ENCODE measurements at places on chromosomes 3 and 15. TPM values are rescaled to one million over a fixed set of nuclear protein-coding genes. Genes with fewer than 3 reads are reported as not detected.

The GPR156 gene
- 0.17 TPM for total RNA-seq

The FILIP1L gene
- 116 TPM for total RNA-seq

The LRRIQ4 gene
- not detected for total RNA-seq

The CFAP44 gene
- total RNA-seq = 3.2 TPM

The TYRO3 gene
- total RNA-seq = 3.1 TPM

The NAALADL2 gene
- total RNA-seq = 3.1 TPM

The MAP2K5 gene
- total RNA-seq = 7.7 TPM

The REC114 gene
- not detected for total RNA-seq

DNA sequence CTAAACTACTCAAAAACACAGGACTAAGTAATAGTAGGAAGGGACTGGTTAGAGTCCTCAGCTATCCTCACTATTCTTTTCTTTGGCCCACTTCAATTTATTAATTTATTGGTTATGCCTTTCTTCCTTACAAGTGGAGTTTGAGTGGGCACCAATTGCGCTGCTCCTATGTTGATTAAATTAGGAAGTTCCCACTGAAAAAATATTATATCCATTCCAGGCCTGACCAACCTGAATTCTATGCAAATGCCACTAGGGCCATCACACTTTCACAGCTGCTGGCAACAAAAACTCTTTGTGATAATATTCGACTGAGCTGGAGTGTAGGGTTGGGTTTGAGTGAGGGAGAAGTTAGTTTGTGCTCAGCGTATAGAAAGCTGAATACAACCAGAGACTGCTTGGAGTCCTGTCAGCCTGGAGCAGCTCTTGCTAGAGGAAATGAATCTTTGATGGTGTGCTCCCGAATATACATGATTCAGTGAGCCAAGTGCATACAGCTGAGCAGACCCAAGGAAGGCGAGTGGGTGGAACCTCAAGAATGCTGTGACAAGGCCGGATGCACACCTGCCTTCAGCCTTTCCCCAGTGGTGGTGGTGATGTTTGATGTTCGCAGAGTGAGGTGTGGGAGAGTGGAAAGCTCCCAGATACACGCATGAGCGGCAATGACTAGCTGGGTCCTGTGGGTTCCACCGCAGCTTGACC, 1.5 kb downstream of the ARHGEF3 start:
- no peaks in the 10 kb centered on the region for H3K27me3 ChIP-seq
- H3K36me3 ChIP-seq = no peaks in the 10 kb centered on the region
- no peak for ATAC-seq

DNA sequence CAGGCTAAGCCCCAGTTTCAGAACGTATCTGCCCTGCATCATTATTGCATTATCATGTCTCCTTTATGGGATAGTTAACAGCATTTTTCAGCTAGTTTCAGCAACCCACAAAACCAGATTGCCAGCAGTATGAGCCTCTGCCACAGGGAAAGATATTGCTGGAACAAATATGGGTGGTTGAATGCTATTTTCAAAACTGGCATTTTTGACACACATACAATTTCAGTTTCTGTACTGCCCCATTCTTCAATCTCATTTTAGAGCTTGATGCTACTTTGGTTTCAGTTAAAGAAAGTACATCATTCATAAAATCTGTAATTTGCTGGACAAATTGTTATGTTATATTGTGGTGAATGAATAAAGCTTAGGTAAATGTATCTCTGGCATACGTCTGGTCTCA, 1037.5 kb downstream of the NAALADL2 start:
- no peak overlapping the region for H3K27ac ChIP-seq
- no peaks in the 10 kb centered on the region for H3K27me3 ChIP-seq
- H3K4me3 ChIP-seq = no peak overlapping the region
- no peak for ATAC-seq

DNA sequence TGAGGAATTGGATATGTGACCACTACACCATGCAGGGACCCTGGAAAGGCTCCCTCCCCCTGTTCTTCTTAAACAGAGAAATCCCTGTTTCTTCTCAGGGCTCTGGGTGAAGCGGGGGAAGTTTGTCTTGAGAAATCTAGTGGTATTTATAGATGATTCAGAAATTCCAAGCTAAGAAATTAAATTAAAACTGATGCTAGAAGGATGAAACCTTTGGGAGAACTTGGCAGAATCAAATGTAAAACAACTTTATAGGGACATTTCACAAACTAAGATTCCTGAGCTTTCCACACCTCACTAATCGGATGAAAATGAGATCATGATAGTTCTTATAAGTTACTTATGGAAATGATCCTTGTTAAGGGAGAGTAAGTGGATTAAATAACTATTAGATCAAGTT, 54.2 kb downstream of the FBXL2 start:
- H3K27me3 ChIP-seq = no peaks in the 10 kb centered on the region
- H3K4me3 ChIP-seq = no peak overlapping the region
- H3K36me3 ChIP-seq = no peaks in the 10 kb centered on the region
- no peaks in the 10 kb centered on the region for H3K4me1 ChIP-seq
- no peak for ATAC-seq

GRCh38 chr3:135891121-135891520, 74.4 kb upstream of the PPP2R3A start:
- no peak overlapping the region for H3K27ac ChIP-seq
- no peaks in the 10 kb centered on the region for H3K27me3 ChIP-seq
- H3K4me1 ChIP-seq = no peaks in the 10 kb centered on the region
- H3K4me3 ChIP-seq = no peak overlapping the region

DNA sequence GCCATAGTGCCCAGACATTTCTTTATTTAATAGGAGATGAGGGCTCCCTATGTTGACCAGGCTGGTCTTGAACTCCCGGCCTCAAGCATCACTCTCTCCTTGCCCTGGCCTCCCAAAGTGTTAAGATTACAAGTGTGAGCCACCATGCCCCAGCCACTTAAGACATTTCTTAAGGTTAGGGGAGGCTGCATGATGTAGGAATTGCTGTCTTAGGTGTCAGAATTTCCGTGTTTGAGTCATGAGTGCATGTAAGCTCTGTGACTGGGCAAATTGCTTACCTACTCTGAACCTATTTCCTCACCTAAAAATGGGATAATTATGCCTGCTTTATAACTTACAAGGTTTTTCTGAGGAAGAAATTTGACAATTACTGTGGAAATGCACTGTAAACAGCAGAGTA, 34.2 kb upstream of the SIAH2 start:
- H3K4me1 ChIP-seq = no peaks in the 10 kb centered on the region
- no peak overlapping the region for H3K27ac ChIP-seq
- H3K27me3 ChIP-seq = peaks cover 16% of the 10 kb centered on the region
- H3K36me3 ChIP-seq = no peaks in the 10 kb centered on the region
- no peak for ATAC-seq
- no peak overlapping the region for H3K4me3 ChIP-seq

- H3K4me1 ChIP-seq = no peaks in the 10 kb centered on the region
- H3K36me3 ChIP-seq = no peaks in the 10 kb centered on the region
- no peak overlapping the region for H3K4me3 ChIP-seq
- no peak overlapping the region for H3K27ac ChIP-seq
- no peak for ATAC-seq
Measured at GRCh38 chr3:154334973-154335420, 10.7 kb upstream of the DHX36 start.

DNA sequence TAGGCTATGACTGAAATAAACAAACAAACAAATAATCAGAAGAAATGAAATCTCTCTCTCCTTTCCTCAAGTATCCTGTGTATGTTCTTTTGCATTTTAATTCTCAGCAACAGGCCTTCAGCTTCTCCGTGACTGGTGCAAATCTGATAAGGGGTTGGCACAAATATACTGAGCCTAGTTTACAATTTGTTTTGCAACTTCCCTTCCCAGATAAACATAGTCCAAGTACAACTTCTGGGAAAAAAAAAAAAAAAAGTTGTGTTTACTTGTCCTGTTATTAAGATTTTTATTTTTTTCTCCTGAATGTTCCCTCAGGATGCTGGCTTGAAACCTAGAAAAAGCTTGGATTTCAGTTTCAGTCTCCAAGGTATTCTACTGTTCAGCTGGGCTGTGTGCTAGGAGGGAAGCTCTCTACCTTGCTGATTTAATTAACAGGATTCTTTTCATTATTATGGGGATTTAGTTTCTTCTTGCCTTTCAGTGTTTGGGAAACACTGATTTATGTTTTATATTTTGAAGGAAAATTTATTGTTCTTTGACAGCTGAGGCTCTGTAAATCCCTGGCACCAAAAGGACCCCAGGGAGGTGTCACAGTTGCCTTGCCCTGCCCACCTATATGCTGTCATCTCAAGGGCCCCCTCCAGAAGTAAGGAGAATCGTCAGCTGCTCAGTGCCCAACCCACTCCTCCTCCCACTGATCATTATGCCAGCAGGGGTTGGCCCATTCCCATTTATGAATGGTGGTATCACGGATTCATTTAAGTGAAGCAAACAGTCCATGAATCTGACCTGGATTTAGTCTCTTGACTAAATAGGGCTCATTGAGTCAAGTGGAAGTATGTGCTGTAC, 185.2 kb downstream of the MEIS2 start:
- peak; percentile 80 for ATAC-seq
- peak overlapping the region; percentile 16 for H3K27ac ChIP-seq
- H3K4me1 ChIP-seq = peaks cover 4% of the 10 kb centered on the region
- H3K4me3 ChIP-seq = no peak overlapping the region
- no peaks in the 10 kb centered on the region for H3K36me3 ChIP-seq

DNA sequence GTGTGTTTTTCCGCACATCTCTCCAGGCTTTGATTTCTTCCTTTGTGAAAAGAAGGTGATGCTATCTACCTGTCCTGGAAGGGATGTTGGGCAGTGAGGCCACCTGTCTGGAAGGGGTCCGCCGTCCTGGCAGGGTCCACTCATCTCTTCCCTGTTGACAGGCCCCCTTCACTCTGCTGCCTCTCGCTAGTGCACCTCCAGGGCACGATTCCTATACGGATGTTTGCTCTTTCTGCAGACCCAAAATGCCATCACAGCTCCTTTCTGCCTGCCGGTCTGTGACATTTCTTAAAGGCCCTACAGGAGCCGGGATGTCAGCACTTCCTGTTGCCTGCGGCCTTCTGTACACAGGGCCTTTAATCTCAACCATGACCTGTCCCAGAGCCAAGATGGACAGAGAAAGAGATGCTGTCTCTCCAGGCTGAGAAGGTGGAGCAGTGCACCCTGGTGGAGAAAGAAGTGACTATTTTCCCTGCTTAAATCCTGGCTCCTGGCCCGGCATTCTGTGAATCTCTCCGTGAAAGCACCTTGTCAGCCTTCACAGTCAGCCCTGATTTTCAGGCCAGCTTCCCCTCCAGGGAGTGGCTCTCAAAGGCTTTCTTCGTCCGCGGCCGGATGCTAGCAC, 7.4 kb downstream of the FAM3D start:
- H3K36me3 ChIP-seq = no peaks in the 10 kb centered on the region
- no peak for ATAC-seq
- no peak overlapping the region for H3K4me3 ChIP-seq
- H3K27ac ChIP-seq = no peak overlapping the region
- H3K4me1 ChIP-seq = no peaks in the 10 kb centered on the region

DNA sequence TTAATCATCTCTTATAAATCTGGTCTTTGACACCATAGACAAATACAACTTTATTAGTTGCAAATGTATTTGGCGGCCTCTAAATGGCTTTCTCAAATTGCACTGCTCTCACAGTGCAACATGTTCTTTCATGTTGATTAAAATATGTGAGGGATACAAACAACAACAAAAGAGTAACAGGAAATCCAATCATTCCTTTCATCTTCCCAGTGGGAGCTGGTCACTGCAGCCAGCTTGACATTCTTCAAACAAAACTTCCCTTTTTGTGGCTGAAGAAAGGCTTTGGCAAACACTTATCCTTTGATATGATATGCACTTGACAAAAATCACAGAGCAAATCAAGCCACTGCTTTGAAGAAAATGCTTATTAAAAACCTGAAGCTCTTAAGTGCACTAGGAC, 973.6 kb downstream of the EPHA3 start:
- no peaks in the 10 kb centered on the region for H3K36me3 ChIP-seq
- H3K4me1 ChIP-seq = no peaks in the 10 kb centered on the region
- no peaks in the 10 kb centered on the region for H3K27me3 ChIP-seq
- H3K27ac ChIP-seq = no peak overlapping the region

GRCh38 chr3:138687236-138687635, 78.7 kb downstream of the FAIM start:
- no peaks in the 10 kb centered on the region for H3K4me1 ChIP-seq
- no peak for ATAC-seq
- no peaks in the 10 kb centered on the region for H3K27me3 ChIP-seq
- H3K4me3 ChIP-seq = no peak overlapping the region
- H3K27ac ChIP-seq = no peak overlapping the region

- no peak overlapping the region for H3K4me3 ChIP-seq
- no peaks in the 10 kb centered on the region for H3K27me3 ChIP-seq
- H3K4me1 ChIP-seq = peaks cover 39% of the 10 kb centered on the region
- no peaks in the 10 kb centered on the region for H3K36me3 ChIP-seq
Measured at GRCh38 chr3:25515171-25515570, 87.1 kb downstream of the RARB start.

DNA sequence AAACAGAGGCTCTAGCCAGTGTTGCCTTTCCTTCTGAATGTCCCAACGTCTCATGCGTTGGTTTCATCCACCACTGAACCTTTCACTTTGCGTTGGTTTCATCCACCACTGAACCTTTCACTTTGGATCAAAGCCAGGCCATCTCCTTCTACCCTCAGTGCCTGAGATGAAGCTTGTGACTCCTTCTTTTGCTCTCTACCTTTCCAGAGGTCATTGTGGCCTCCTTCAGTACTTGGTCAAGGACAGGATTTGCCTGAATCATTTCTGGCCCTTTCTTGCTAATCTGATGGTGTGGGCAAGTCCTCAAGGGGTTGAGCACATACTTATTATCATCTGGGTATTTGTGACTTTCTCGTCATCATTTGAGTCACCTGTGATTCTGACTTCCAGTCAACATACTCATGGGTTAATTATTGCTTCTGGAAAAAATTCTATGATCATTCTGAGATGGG, 50.0 kb downstream of the SELENOT start:
- no peak overlapping the region for H3K4me3 ChIP-seq
- ATAC-seq = no peak
- H3K4me1 ChIP-seq = no peaks in the 10 kb centered on the region

GRCh38 chr3:139020868-139021234, at the start of gene PRR23B:
Gene PRR23B, minus strand, starts transcription at chr3:139020926. Its CDS starts 265 bp downstream, at chr3:139020661.
- no peak for ATAC-seq
- H3K27ac ChIP-seq = no peak within 1 kb of the TSS
- H3K4me3 ChIP-seq = no peak within 1 kb of the TSS
- no peaks in the 10 kb centered on the region for H3K36me3 ChIP-seq
- peaks cover 9% of the 10 kb centered on the region for H3K27me3 ChIP-seq
- H3K4me1 ChIP-seq = no peaks in the 10 kb centered on the region
